ENCODE measurements at places on chromosomes 2 and 18.

DNA sequence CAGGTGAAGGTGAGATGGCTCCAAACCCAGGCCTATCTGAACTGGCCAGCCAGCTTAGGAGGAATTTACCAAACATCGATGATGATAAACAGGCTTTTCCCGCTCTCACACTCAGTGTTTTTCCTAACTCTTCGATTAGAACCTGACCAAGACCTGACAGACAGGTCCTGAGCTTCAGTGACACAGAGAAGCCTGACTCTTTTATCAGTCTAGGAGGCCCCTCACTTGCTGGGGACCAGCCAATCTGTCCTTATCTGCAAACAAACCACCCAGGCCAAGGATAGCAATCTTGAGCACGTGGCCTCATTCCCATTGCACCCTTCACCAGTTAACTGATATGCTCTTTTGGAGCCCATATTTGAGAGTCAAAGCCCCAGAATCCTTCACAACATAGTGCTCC, 1.9 kb upstream of the ITSN2 start:
- DNase-seq: no peak

DNA sequence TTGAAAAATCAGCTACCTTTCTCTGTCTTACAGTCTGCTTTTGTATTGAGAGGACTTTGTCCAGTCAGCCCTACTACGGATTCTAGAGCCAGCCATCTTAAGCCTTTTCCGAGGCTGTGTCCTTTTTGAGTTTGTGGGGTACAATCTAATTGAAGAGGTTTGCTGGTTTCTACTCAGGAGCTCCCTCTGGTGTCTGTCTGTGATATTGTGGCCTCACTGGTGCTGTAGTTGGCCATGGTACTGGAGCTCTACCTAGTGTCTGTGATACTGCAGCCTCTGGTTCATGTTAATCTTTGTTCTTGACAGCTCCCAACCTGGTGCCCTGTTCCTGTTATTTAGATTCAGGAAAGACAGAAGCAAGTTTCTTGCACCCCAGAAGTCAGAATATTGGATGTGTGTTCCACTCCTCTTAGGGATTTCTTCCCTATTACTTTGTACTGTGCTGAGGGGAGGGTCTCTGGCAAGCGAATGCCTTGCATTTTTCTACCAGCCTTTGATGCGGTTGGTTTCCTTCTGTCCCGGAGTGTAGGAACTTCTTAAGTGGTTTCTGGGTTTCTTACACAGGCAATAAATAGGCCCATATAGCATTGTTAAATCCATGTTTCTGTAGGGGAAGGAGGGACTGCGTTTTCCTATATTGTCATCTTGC, 78.5 kb downstream of the ACSL3 start:
- peak; percentile 32 for DNase-seq

- no peak for DNase-seq
These were observed 222.2 kb downstream of the C1D start for GRCh38 chr2:67840460-67841068.

GRCh38 chr2:237055386-237056100, 30.1 kb upstream of the COPS8 start:
- no peak for DNase-seq

DNA sequence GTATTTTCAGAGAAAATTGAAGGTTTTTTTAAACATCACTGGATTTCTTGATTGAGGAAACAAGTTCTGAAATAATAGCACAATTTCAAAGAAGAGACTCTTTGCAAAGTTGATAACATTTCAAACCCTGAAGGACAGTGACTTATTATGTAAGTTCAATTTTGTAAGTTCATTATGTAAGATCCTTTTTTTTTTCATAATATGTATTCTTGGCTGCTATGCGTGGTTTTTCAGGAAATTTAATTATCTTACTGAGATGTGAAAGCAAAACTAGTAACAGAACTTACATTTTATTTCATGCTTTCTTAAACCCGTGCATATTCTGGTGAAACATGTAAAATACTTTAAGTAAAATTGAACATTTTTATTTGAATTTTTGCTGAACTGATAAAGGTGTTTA, 65.4 kb downstream of the RIF1 start:
- DNase-seq: no peak

DNA sequence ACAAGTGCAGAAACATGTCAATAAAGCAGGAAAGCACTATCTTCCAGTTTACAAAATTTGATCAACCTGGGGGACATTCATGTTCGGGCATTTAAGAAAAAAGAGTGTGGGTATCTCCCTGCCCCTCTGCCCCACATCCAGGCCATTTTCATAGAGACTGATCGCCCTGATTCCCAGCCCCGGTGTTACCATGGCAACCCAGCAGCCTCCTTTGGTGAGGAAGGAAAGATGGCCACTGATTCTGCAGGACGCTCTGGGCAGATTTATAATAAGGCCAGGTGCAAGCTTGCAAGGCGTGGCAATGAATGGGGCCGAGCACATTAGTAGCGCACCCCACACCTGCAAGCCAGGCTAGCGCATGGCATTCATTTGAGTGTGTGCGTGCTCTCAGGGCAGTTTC, 36.7 kb upstream of the ARL4C start:
- no peak for DNase-seq

GRCh38 chr2:109069331-109070194, 59.4 kb upstream of the SH3RF3 start:
- no peak for DNase-seq

- DNase-seq: no peak
These were observed 129.1 kb upstream of the LGALSL start for GRCh38 chr2:64324746-64325410.

- DNase-seq: no peak
These were observed 3.7 kb upstream of the AQP12A start for GRCh38 chr2:240687741-240688552.

DNA sequence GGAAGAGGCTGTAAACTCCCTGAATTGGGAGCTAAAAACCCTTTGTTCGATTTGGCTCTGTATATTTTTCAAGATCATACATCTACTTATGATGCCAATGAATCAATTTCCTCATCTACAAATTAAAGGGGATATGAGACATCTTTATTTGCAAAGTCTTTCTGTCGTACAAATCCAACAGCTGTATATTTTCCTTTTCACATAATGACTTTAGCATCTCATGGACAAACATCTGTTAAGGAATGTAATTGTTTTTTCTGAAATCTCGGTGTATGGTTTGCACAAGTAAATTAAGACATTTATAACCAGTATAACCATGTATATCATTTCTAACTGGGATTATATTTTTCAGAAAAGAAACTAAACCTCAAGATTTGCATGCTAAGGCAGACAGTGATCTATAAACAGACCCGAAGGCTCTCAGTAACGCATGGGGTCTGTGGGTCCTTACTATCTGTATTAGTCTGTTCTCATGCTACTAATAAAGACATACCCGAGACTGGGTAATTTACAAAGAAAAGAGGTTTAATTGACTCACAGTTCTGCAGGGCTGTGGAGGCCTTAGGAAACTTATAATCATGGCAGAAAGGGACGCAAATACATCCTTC, 130.8 kb downstream of the SLC8A1 start:
- no peak for DNase-seq

DNA sequence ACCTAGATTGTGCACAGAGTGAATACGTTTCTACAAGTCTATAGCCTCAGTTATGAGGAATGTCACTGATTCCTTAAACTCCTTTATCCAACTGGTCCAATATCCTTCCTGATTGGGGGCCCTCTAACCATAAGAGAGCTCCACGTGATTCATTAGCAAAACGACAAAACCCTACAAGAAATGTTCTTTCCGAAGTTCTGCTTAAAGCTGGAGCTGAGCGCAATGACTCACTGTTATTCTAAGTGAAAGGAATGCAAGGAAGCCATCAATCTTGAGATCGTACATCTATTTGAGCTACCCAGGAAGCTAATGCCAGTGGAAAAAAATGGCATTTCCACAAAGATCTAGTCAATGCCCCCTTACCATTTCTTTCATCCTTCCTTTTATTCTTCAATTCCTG, 354.9 kb upstream of the CDH20 start:
- DNase-seq: no peak

DNA sequence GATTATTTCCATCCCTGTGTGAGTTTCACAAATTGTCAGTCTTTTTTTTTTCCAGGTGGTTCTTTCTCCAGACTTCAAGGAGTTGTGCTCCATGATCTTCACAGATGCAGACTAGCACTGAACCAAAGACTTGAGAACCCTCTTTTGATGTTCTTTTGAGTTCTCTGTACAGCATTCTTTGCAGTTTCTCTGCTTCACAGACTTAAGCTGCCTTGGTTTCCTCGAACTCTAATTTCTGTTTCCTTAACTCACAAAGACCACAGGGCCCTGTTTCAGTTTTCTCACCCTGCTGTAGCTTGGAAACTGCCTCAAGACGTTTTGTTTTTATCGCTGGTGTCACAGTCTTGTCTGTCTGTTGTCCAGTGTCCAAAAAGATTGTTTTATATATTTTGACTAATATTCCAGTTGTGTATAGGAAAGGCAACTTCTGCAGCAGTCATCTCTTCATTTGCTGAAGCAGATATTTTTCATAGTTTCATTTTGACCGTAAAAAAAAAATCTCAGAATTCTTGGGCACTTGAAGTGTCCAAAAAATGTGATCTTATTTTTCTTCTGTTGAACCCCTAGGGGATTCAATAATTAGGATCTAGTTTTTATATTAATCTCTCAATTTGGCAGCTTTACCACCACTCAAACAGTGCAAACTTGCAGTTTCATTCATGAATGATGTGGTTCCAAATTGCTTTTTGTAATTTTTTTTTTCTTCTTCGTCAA, 97.0 kb upstream of the MC4R start:
- no peak for DNase-seq

GRCh38 chr2:128597121-128597762, 278.6 kb upstream of the HS6ST1 start:
- DNase-seq: no peak

DNA sequence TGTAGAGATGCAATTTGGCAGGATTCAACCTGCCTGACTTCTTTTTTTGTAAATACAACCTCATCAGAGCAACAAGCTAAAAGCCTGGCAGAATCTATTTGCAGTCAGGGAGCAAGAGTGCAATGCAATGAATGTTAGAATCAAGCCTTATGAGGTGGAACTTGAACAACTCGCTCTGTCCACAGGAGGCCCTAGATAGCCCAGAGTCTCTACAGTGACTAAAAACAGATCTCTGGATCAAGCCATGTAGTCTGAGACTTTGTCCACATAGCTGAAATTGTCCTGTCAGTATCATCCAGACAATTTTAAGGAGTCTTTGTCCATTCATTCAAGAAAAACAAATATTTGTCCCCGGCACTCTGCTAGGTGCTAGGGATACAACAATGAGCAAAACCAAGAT, 32.0 kb upstream of the CDK5R2 start:
- no peak for DNase-seq

- no peak for DNase-seq
These were observed 17.2 kb downstream of the ST3GAL5 start for GRCh38 chr2:85871494-85872164.

GRCh38 chr2:204604061-204604460, 58.8 kb downstream of the PARD3B start:
- no peak for DNase-seq

- no peak for DNase-seq
These were observed 1.8 kb downstream of the DYSF start for GRCh38 chr2:71455011-71455740.

DNA sequence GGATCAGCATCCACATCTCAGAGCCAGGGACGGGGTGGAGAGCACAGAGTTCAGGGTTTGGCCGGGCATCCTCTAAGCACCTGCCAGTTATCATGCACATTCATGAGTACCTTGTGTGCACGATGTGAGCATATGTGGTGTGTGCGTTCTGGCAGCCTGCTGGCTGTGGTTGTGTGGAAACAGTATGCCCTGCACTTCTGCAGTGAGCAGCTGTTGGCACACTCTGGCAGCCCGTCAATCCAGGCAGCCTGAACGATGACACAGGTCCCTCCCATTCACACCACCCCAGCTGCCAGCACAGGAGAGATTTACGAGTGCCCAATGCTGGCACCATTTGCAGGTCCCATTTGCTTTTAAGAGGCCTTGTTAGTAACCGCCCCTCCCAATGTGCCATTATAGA, 74.2 kb downstream of the CD8B2 start:
- no peak for DNase-seq

GRCh38 chr2:184596819-184597411, 1.4 kb upstream of the ZNF804A start:
- no peak for DNase-seq

- no peak for DNase-seq
These were observed 60.5 kb downstream of the HDLBP start for GRCh38 chr2:241254904-241255351.

DNA sequence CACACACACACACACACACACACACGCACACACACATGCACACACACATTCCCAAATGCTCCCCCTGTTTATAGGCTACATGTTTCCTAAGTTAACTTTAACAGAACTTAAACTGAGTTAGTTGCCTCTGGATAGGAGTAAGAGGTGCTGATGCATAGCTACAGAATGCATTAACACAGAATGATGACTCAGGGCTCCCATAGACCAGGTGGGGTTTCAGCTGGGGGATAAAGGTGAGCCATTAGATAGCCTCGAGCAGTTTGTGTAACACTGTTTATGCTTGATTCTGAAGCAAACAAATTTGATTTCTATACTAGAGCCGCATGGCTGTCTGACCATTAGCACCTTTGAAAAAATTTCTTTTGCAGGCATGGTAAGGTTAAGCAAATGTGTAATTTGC, 741.0 kb downstream of the PLCL1 start:
- DNase-seq: no peak

DNA sequence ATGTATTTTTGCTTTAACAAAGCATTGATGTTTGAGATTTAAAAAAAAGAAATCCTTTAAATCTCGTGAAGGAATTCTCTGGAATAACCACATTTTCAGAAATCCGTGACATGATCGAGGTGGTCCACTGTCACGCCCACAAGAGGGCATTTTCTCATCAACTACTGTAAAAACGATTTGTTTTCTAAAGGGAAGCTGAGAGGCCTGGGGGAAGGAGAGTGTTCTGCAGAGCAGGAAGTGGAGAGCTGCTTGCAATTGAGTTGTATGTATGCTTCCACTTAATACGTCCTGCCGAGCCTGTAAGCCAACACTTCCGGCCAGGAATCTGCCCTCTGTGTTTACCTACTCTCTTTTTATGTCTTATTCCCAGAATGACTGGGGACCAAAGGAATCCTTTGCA, 19.4 kb downstream of the KLHL29 start:
- peak; percentile 15 for DNase-seq

DNA sequence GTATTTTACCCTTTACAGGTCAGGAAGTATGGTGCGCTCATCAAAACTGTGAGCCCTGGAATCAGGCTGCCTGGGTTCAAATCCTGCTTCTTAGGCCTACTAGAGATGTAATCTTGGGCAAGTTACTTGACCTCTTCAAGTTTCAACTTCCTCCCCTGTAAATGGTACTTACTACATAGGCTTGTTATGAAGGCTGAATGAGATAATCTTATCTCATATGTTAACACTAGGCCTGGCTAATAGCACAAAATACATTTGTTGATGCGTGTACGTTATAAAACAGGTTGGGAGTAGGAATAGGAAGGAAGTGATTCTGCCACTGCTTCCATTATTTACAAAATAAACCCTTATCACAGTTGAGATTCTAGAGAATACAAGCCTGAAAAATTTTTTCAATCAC, 1.7 kb upstream of the RFTN2 start:
- no peak for DNase-seq

GRCh38 chr18:11324510-11324909, 175.1 kb upstream of the PIEZO2 start:
- DNase-seq: no peak

GRCh38 chr18:2538844-2539243, 32.5 kb downstream of the METTL4 start:
- DNase-seq: no peak

- DNase-seq: no peak
These were observed 58.2 kb upstream of the SNTG2 start for GRCh38 chr2:892401-892800.
